ENCODE measurements at places on chromosomes 6 and 20.
A peak's percentile ranks its signal among the peaks of the same experiment; 100 is the strongest.

- DNase-seq = peak; percentile 35
These were observed 125.2 kb downstream of the HIVEP2 start for GRCh38 chr6:142819603-142820337.

DNA sequence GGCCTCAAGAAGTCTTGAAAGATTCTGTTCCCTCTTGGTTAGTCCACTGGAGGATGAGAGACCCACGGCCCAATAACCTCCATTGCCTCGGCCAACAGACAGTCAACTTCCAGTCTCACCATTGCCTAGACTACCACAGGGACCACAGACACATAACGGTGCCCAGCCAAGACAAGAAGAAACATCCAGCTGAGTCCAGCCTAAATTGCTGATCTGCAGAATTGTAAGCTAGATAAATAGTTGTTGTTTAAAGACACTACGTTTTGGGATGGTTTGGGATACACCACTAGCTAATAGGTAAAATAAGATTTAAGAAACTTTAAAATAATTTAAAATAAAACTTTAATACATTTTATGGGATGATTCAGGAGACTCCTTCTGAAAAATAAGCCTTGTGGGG is 324.7 kb upstream of the JAG1 start:
- DNase-seq = no peak

GRCh38 chr6:54361734-54362133 is 53.5 kb downstream of the TINAG start:
- no peak for DNase-seq

GRCh38 chr6:109236115-109237076 is 141.1 kb downstream of the CEP57L1 start:
- DNase-seq = no peak

DNA sequence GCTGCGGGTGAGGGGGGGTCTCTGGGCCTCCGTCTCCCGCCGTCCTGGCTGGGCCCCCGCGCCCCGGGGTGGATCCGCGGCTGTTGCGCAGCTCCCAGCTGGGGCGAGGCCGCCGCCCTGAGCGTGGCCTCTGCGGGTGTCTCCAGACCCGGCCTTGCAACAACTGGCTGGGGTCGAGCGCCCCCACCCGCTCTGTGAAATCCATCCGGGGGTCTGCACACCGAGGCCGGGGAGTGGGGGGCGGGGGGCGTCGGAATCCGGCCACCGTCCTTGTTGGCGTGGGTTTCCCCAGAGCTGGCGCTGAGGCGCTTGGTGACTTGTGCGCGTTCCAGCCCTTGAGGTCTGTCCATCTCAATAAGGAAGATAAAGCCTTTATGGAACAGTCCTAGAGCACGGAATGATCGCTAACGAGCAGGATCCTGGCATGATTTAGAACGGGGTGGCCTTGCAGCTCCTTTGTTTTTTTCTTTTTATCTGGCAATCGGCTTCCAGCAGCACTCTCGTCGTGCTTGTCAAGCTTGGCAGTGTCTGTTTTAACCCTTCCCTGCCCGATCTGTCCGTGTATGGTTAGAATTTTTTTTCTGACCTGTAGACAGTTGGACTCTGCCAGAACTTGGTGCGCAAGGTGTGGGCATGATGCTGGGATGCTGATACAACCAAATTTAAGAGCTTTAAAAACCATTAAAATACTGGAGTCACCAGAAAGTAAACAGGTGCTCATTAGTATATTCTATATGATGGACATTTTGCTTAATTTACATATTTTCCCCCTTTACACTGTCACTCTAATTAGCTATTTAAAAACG is 675 bp downstream of the DSTN start:
- peak; percentile 9 for DNase-seq

DNA sequence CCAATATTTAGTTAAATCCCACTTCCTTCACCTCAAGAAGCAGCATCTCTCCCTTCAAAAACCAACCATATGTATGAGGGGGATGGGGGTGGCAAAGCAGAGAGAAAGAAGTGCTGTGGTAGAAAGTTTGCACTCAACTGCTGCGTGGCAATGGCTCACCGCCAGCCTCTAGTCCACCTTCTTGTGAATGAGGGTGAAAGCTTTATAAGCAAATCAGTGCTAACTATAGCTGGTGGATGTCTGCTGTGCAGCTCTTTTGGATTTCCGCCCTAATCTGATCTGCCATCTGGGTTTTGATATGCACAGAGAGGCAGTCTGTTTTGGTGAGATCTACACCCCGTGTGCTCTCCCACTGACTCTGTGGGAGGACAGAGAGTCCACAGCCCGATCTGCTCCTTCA is 281.2 kb upstream of the SUPT3H start:
- DNase-seq = no peak

DNA sequence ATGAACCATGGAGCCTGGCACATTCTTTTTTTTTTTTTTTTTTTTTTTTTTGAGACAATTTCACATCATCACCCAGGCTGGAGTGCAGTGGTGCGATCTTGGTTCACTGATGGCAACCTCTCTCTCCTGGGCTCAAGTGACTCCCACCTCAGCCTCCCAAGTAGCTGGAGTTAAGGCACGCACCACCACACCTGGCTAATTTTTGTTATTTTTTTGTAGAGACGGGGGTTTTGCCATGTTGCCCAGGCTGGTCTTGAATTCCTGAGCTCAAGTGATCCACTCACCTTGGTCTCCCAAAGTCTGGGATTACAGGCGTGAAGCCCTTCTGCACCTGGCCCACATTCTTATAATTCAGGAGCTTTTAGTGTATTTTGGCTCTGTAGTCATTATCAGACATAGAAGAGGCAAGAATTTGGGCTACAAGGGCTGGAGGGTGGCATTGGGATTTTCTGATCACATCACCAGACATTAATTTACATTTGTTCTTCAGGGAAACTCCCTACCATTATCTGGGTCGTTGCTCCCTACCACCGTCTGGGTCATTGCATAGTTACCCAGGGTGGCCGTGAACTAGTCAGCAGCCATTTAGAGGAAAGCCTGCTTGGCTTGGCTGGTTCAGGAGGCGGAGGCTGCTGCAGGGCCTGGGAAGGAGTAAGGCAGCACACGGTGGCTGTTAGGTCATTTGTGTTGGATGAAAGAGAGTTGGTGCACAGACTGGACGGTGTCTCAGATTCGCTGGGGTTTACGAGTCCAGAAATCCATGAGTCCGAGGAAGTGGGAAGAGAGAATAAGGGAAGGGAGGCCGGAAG is 17.6 kb downstream of the ARID1B start:
- no peak for DNase-seq

DNA sequence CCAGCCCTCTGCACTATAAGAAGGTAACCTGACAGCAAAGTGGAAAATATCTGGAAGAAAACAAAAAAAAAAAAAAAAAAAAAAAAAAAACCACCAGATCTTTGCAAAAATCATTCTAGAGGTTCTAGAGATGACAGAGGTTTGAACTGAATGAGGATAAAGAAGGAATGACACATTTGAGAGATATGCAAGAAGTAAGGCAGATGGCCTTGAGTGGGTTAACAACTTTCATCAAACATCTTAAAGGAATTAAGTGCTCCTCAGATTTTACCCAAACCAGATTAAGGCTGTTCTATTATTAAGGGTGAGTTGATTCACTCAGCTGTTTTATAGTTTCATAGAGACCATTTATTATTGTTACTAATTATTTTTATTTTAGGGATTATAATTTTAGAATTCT is 62.0 kb downstream of the RSPO3 start:
- no peak for DNase-seq

DNA sequence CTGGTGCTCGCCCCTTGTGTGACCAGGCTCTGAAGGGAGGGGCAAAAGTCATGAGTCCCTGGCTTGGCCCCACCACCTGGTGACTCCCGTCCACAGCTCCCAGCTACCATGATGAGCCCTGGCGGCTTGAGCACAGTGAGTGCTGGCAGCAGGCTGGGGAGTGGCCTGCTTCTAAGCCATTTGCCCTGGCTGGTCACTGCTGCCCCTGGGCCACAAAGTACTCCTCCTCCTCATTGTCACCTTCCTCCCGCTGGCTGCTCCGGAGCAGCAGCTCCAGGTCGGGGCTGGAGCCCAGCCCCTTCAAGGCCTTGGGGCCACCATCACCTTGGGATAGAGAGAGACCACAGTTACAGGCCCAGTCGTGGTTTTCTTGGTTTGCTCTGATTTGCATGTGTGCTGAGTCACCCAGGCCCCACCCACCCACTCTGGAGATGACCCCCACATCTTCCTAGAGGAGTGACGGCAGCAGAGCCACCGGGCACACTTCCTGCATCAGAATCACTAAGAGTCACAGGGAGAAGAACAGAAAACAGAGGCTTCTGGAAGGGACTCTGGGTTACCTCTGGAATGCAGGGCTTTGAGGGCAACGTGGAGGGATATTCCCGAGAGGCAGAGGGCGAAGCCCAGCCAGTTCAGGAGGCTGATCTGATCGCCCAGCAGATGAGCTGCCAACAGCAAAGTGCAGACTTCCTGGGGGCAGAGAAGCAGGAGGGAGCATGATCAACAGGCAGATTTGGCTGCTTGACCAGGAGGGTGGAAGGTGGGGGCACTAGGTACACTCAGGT is 42.1 kb upstream of the CDH22 start:
- DNase-seq = no peak

- DNase-seq = no peak
These were observed 117.2 kb downstream of the PDSS2 start for GRCh38 chr6:107342144-107342543.

GRCh38 chr20:11677428-11677827 is 240.3 kb upstream of the BTBD3 start:
- DNase-seq = no peak

DNA sequence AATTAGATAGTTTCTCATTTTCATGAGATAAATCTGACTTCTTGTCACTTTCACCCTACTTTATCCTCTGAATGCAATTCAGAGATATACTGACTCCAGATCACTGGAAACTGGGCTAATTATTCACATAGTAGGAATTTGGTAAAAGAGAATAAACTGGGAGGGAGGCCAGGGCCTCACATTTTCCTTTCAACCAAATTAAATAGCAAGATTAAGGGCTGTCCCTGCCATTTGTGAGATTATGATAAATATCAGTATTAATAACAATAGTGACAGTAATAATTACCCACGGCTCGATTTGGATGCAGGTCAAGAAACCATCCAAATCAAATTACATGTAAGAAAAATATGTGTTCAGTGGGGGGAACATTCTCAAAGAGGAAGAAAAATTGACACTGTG is 140.5 kb downstream of the CD83 start:
- DNase-seq = no peak

- DNase-seq = no peak
These were observed 12.5 kb downstream of the HSF2 start for GRCh38 chr6:122412001-122412400.

DNA sequence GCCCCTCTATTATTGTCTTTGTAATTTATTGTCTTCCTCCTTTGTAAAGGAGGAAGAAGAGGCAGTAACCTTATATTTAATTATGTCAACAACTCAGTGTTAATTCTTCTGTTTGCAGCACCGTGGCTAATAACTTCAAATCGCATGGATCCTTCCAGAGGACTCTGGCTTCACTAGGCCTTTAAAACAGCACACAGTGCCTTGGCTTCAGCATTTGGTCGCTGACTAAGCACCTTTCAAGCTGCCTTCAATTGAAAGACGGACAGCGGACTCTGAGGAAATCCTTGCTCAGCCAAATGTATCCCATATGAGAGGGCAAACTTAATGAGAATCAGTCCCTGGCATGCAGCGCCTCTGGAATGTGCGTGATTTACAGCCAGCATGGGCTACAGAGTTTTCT is 64.2 kb downstream of the SGK1 start:
- DNase-seq = no peak

Measured in T follicular helper cell (primary cell).